ENCODE measurements at places on chromosomes 5 and 9. TPM values are rescaled to one million over a fixed set of nuclear protein-coding genes. Genes with fewer than 3 reads are reported as not detected.

The FCN1 gene
- total RNA-seq: not detected

The LCN1 gene
- total RNA-seq: not detected

The ZCCHC10 gene
- 6.1 TPM for total RNA-seq

The CBY3 gene
- 0.16 TPM for total RNA-seq

The LOX gene
- total RNA-seq: 20.0 TPM

The ANKRD20A1 gene
- total RNA-seq: 0.16 TPM

The KLF9 gene
- total RNA-seq: 22.5 TPM

The SLC6A3 gene
- not detected for total RNA-seq
